Stimulated activated CD4-positive, alpha-beta T cell treated with anti-CD3 and anti-CD28 coated beads, Interleukin-1b, Interleukin-23, amount 100 ng/mL, for 24 hours (primary cell): ENCODE measurements at places on chromosomes 3 and 15.

DNA sequence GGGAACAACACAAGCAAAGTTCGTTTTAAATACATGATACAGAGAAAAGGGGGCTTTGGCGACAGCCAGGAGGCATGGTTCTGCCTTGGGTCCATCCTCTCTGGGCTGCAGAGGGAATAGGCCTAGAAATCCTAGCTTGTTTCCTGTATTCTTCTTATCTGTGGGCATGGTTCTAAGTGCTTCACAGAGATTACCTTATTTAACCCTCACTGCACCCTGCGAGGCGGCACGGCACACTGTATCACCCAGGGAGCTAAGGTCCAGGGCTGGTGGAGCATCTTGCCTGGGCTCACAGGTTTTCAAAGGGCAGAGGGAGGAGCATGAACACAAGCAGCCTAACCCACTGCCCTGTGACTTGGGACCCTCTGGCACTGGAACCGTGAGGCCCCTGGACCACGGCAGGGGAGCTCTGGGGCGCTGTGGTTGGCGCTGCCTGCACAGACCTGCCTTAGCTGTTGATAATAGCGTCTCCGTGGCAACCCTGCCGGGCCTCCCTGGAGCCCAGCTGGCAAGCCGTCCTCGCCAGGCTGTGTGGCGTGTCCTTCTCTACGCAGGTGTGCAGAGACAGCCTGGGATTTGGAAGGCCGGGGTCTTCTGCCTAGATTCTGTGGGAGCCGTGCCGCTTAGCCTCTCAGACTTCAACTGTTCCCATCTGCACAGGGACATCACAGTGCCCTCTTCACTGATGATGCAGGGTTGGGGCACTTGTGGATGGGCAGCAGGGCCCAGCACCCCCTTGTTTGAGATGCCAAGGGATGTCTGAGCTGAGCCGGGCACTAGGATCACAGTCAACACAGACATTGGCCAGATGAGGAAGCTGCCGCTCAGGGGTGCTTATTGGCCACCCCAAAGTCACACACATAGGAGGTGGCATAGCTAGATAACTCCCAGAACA is 154.6 kb upstream of the TLE3 start:
- no peak for DNase-seq

- DNase-seq = no peak
Measured at GRCh38 chr3:112134335-112135124, 1.5 kb upstream of the GCSAM start.

DNA sequence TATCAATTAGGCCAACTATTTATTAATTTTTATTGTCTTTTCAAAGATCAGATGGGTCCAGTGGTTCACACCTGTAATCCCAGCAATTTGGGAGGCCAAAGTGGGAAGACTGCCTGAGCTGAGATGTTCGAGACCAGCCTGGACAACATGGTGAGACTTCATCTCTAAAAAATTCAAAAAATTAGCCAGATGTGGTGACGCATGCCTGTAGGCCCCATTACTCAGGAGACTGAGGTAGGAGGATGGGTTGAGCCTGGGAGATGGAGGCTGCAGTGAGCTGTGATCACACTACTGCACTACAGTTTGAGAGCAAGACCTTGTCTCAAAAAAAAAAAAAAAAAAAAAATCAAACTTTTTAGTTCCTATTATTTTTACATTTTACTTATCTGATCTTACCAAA is 8.2 kb downstream of the AP3S2 start:
- no peak for DNase-seq

DNA sequence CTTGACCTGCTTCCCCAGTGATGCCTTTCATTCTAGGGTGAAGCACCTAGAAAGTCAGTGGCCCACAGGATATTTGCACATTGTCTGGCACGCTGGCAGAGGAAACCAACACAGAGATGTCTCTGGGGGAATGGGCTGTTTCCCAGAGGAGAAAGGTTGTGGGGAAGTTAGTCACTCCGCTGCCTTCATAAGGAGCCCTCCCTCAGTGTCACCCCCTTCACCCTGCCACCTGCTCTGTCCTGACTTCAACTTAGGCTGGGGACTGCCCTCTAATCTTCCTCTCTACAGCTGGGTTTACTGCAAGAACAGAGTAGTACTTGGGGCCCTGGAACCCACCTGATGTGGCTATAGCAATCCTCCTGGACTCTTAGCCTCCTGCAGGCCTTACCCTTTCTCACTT is 5.7 kb downstream of the KLHDC8B start:
- DNase-seq = no peak

- peak; percentile 1 for DNase-seq
Measured at GRCh38 chr3:118817748-118818165, 216.9 kb downstream of the IGSF11 start.

DNA sequence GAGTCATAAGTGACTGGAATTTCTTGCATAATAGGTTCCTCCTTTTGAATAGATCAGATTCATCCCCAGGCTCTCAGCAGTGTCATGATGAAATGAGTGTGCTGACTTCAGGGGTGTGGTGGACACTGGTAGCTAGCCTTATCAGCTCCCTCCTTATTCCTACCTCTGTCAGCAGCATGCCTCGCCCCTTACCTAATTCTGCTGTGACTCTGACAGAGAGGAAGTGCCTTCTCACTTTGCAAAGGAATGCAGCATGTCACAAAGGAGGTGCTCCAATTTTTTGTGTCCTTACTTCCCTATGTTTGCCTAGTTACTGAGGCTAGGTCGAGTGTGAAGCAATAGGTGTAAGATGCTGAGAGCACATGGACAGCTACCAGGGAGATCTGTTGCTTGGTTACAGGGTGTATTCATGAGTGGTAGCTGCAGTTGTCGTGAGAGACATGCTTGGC is 90.6 kb downstream of the TNFAIP8L3 start:
- DNase-seq = no peak

DNA sequence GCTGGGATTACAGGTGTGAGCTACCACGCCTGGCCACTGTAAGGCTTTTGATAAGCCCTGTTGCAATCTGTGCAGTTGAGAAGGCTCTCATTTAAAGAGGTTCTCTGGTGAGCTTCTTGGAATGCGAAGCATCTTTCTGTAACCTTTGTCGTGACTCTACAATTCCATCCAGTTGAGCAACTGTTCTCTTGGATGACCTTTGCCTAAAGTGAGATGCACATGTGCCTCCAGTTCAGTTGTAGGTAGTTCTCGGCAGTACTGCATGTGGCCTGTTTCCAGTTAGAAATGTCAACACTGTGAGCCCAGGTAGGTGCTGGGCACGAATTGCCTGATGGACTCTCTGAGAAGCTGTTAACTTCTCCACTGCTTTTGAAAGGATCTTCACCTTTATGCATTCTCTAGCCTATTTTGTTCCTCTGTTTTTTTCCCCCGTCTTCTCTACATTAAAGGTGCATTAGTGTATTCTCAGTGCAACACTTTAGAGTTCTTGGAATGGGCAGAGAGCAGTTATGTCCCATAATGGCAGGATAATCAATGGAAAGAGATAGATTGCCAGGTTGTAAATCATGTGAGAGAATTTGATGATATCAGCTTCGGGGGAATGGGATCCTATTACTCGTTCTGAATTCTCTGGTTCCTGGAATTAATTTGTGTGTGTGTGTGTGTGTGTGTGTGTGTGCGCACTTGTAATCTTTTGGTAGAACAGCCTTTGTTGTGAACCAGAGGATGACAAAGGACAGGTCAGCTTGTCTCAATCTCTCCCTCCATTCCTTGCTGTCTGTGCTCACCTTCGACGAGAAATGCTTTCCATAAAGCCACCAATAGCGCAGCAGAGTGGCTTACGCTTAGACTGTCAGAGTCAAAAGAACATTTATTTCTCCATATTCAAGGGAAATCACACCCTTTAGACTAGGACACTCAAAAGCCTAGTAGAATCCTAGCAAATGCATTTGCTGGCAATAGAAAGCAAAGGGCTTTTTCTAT is 51.1 kb downstream of the PTPRG start:
- DNase-seq = no peak

GRCh38 chr3:35950021-35950420 is 310.7 kb downstream of the ARPP21 start:
- DNase-seq = no peak

DNA sequence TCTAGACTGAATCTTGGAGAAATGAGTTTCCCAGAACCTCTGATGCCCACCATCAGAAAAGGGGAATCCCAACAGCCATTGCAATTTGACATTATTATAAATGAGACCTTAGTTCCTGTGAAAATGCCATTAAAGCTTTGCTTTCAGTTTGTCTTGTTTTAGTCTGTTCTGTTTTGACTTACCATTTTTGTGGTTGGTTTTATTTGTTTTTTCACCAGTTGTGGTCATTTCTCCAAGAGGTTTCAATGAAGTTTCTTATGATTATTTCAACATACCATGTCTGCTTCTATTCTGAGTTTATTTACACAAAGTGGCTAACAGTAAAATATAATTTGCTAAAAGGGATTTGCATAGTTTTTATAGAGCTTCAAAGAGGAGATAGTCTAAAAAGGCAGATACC is 175.0 kb upstream of the MCTP2 start:
- no peak for DNase-seq
